Activated CD4-positive, alpha-beta T cell treated with anti-CD3 and anti-CD28 coated beads for 36 hours (primary cell): ENCODE measurements at places on chromosomes 12 and 14. TPM values are rescaled to one million over a fixed set of nuclear protein-coding genes. Genes with fewer than 3 reads are reported as not detected.

DNA sequence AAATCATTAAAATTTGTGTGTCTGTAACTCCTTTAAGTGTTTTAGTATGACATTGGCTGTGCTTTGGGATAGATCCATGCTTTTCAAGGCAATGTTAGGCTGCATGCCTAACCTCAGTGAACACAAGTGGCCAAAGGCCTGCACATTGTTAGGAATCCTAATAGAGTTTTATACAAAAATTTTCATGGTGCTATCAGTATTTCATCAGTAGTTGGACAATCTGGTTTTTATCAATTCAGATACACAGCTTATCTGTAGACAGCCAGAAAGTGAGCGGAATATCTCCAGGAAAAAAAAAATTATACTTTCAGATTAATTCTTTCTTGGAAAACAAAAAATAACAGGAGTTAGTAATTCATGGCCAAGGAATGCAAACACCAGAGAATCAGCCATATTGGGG is 324.0 kb upstream of the PDE3A start:
- DNase-seq: no peak

DNA sequence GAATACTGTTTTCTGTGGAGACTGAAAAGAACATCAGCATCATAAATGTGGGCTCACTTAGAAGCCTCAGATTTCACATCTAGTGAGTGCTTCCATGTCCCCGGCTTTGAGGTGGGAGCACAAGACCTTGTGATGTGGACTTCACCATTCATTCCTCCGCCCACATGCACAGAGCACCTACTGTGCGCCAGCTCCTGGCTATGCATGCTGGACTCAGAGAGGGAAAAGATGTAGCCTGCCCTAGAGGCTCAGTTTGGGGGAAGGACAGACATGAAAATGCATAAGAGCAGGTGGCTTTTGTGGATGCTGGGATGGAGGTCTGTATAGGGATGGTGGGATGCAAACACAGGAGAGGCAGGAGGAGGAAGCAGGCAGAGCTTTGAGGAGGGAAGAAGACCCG is 65.0 kb downstream of the SERPINA3 start:
- DNase-seq: no peak

DNA sequence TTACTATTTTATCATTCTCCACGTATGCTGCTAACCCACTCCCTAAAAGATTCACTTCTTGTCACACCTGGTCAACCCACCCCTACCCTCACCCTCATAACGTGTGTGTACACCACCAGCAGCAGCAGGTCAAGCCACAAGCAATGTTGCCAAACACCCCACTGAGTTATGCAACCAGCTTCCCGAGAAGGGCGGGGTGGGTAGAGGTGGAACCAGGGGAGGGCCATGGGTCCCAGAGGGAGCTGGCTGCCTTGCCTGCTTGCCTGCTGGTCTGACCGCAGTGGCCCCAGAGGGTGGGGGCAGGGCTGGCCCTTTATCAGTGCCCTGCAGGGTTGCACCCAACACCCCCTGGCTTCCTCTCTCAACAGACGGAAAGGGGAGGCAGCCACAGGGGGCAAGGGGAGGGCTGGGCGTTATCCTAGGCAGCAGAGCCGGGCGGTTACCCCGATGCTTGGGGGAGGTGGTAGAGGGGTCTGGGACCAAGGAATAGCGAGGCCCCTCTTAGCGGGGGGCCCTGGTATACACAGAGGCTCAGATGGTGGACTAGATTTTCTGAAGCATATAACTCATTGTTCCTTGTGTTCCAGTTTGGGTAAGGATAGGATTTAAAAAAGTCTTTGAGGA is 3.5 kb upstream of the NFE2 start:
- DNase-seq: no peak

DNA sequence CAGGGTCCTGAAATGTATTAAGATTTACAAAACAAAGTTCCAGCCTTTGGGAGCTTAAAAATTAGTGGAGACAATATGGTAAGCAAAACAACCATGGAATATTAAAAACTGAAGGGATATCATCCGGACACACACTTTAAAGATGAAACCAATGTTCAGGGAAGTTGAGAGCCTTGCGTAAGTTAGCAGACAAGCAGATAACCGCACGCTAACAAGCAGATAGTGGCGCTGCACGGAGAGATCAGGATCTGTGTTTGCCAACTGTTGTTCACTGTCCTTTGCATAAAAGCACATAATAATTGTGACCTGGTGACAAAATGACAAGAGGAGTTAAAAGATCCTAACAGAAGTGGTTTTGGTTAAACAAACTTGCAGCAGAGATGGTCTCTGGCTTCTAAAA is 14.3 kb upstream of the TMEM229B start:
- DNase-seq: no peak

DNA sequence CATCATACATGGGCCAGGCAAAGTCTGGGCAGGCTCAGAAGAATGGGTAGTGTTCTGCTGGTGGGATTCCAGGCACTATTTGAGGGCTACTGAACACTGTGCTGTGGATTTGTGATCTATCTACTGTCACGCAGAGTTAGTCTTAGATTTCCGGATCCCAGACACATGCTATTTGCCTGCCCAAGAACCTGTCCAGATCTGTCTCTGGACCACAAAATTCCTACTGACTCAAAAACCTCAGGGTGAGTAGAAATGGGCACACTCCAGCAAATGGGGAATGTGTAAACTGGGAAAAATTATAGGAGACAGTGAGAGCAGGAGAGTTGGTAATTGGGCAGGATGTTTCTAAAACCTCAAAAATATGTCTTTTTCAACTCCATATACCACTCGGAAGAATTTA is 129.9 kb downstream of the GALC start:
- DNase-seq: no peak

- no peak for DNase-seq
These were observed 41.2 kb downstream of the PHLDA1 start for GRCh38 chr12:75990189-75990912.

CCDC196 gene
- total RNA-seq: not detected

GRCh38 chr12:84435682-84436081 is 476.9 kb downstream of the SLC6A15 start:
- no peak for DNase-seq

- peak; percentile 67 for DNase-seq
These were observed 25.4 kb upstream of the CPM start for GRCh38 chr12:68958322-68958721.

SYNJ2BP gene
- 7.5 TPM for total RNA-seq

DNA sequence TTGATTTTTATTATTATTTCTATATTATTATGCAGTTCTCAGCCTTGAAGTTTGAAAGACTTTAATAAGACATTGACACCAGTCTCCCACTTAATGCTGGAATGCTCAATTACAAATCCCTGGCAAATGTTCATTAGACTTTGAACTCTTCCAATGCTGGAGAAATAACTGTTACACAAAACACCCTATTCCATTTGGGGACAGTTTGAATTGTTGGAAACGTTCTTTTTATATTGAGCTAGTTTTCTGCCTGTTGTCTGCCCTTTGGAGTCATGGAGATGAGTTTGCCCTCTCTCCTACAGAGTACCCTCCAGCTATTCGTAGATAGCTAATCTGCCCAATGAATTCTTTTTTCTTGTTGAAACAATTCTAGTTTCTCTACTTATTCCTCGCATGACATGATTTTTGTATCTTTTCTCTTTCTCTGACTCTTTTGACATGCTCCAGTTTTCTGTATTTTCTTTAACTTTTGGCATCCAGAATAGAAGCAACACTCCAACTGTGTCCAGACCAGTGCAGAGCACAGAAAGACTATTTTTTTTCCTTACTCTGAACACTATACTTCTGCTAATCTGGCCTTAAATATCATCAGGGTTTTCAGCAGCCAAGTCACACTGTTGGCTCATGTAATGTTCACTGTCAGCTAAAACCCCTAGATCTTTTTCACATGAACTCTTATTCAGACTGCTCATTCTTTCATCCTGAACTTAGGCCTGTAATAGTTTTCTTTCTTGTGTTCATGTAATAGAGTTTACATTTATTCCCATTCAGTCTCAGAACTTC is 379.3 kb downstream of the RAD51B start:
- no peak for DNase-seq

DNA sequence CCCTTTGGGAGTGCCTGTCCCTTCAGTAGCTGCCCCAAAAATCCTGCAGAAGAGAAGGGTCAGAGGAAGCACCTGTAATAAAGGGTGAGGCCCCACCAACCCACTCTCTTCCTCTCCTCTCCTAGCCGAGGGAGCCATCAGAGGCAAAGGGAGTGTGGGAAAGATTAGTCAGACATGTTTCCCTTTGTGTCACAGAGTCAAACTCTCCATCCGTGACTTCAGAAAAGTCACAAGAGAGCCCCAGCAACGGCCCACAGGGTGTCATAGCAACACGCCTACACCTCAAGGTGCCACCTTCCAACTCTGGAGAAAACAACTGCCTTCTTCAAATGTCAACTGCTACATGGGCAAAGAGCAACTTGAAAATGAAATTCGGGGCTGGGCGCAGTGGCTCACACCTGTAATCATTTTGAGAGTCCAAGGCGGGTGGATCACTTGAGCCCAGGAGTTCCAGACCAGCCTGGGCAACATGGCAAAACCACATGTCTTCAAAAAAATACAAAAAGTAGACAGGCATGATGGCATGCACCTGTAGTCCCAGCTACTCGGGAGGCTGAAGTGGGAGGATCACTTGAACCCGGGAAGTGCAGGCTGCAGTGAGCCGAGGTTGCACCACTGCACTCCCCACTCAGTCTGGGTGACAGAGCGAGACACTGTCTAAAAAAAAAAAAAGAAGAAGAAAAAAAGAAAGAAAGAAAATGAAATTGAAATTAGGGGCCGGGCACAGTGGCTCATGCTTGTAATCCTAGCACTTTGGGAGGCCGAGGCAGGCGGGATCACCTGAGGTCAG is 17.7 kb upstream of the CD27 start:
- DNase-seq: peak; percentile 98

DPF3 gene
- 0.39 TPM for total RNA-seq

DNA sequence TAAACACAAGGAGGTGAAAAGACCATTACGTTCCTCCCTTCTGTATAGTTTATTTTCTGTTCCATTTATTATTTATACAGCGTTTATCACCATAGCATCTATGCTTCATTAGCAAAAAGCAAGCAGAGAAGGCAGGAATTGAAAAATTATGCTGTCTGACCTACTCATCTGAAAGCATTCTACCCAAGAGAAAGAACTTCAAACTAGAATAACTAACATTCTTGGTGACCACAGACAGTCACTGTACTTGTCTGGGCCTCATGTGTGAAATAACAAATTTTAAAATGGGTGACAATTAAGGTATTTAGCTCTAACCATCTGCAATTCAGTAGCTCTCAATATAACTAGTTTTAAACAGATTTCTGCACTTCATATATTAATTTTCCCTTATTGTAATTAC is 29.3 kb upstream of the PDE3A start:
- no peak for DNase-seq

DNA sequence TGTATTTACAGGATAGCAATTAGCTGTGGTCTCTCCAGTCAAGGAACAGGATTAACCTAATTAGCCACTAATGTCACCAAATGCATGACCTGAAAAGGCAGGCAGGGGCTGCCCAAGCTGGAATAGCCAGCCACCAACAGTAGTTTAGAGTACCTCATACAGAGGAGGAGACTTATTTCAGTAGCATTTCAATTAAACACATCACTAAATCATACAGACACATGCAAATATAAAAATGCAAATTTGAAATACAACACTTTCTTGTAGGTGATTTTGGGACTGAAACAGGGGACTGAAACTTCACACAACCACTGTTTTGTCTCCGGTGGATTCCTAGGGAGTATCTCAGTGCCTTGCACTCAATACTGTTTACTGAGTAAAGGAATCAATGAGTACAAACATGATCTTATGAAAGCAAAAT is 636 bp upstream of the IFNG-AS1 start:
- DNase-seq: no peak

- no peak for DNase-seq
These were observed 23.2 kb upstream of the ASPG start for GRCh38 chr14:104062281-104062680.

- peak; percentile 78 for DNase-seq
These were observed 20.2 kb upstream of the DUSP16 start for GRCh38 chr12:12582895-12583303.

DNA sequence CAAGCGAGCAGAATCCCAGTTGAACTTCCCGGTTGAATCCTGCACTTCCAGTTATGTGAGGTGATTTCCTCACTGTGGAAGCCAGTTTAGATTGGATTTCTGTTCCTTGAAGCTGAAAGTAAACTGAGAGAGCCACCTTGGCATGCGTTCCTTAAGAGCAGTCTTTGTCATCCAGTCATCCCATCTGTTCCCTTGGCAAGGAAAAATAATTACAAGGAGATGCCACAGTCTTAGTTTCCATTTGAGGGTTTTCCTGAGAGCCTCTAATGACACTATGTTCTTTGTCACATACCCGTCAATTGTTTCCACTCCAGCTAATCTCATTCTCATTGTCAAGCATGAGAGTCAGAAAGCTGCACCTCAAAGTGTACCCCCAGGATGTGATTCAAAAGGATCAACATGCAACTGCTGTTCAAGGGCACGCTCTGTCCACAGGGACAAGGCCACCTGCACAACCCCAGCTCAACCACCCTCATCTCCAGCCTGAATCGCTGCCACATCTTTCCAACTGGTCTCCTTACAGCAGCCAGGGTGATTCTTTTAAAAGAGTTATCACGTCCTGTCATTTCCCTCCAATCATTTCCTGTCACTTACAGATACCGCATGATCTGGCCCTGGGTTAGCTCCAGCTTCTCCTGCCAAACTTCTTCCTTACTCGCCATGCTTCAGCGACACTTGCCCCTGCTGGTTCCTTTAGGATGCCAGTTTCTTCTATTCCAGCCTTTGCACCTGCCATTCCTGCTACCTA is 18.0 kb upstream of the TCP11L2 start:
- DNase-seq: no peak

DNA sequence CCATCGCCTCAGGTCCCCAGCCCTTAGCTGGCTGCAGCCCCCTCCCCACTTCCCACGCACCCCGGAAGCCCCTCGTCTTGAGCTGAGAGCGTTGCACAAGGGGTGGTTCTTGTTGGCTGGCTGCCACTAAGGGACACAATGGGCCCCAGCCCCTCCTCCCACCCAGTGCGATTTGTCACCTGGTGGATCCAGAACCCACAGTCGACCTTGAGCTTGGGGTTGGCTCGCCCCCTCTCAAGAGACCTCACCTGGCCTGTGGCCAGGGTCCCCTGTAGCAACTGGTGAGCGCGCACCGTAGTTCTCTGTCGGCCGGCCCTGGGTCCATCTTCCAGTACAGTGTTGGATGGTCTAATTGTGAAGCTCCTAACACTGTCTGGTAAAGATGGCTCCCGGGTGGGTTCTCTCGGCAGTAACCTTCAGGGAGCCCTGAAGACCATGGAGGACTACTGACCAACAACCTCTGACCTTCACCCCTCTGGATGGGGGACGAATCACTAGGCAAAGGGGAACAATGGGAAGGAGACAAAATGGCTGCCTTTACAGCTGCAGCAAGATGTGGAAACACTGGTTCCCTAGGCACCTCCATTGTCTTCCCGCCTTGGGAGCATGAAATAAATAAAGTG is 6.6 kb downstream of the PHB2 start:
- no peak for DNase-seq

- no peak for DNase-seq
These were observed 275.9 kb downstream of the FBXL14 start for GRCh38 chr12:1318327-1319031.
